ENCODE measurements at places on chromosomes 7 and 10.

DNA sequence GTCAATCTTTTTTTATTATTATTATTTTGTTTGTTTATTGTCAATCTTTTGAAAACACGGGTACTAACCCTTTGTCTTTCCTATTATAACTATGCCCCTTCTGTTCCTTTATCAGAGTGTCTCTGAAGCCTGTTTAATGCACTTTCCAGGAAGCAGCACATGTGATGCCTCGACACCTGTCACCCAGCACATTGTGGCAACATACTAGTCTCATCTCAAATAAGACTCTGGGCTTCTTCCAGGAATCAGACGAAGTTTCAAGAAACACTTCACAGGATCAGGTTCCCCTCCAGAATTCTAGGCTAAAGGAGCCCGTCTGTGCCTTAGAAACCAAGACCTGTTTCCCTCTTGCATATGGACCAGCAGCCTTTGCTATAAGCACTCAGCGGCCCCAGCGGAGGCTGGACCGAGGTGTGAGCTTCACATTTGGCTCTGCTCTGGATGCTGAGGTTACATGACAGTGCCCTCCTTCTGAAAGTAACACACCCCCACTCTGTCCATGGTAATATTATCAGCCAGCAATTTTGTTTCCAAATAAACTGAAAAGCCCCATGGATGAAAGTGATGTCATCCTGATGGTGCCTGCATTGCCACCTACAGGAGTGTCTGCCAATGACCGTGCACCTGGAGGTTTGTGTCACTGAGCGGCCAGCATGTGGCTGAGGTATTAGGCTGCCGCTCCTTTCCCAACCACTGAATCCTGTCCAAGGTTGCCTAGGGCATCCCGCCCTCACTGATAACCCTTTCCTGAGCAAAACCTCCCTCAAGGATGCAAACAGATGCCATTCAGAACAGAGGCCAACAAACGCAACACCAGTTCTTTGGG is 38.1 kb downstream of the MKI67 start:
- DNase-seq = no peak

- DNase-seq = no peak
Observed at GRCh38 chr7:100640517-100641440, 573 bp downstream of the TFR2 start.

DNA sequence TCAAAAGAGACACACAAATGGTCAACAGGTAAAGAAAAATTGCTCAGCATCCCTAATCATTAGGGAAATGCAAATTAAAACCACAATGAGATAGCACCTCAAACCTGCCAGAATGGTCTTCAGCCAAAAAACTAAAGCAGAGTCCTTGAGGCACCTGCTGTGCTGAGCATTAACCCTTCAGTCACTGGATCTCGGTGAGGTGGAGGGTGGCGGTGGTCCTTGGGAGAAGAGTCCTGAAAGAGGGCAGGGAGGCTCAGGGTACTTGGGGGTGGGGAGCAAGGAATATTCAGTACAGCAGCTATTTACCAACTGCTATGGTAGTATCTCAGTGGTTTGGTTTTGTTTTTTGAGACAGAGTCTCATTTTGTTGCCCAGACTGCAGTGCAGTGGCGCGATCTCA is 7.1 kb downstream of the KIAA1549 start:
- DNase-seq = no peak

DNA sequence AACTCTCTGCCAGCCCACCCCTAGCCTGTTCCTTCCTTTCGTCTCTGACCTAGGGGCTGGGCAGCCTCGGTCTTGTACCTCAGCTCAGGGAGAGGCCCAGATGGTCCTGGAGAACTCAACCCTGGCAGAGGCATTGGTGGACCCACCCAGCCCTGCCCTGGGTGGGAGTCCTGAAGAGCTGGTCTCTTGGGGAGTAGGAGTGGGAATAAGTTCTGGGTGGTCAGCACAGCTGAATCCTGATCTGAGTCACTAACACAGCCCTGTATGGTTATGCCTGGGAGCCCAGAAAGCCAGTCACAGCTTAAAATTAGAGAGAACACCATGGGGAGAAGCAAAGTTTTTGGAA is 84.0 kb downstream of the SORBS1 start:
- DNase-seq = no peak

GRCh38 chr7:31340051-31340450 is 475 bp downstream of the NEUROD6 start:
- DNase-seq = no peak

Data from stimulated activated CD8-positive, alpha-beta memory T cell treated with anti-CD3 and anti-CD28 coated beads, Interleukin-15, amount 100 ng/mL, for 4 hours (primary cell).